Ureter (tissue), 1 donor: ENCODE measurements at places on chromosomes 11 and 22. TPM values are rescaled to one million over a fixed set of nuclear protein-coding genes. Genes with fewer than 3 reads are reported as not detected.

The ARHGEF17 gene
- total RNA-seq: 71.5 TPM

The TMEM45B gene
- 94.3 TPM for total RNA-seq

The OLFML1 gene
- total RNA-seq: 13.6 TPM

The MS4A12 gene
- not detected for total RNA-seq

The CD3G gene
- 2.1 TPM for total RNA-seq

The GRAP2 gene
- total RNA-seq: 7.9 TPM

The PGA4 gene
- not detected for total RNA-seq

The KLHDC7B gene
- total RNA-seq: 1.2 TPM

The CDK2AP2 gene
- 40.5 TPM for total RNA-seq

The MAPK8IP2 gene
- 0.83 TPM for total RNA-seq

The MMP27 gene
- total RNA-seq: not detected

The OR2D2 gene
- total RNA-seq: 1.0 TPM

The LRRC74B gene
- total RNA-seq: not detected

The HSPA8 gene
- 1,206 TPM for total RNA-seq

The OR6A2 gene
- total RNA-seq: 0.68 TPM

The GGT5 gene
- total RNA-seq: 58.2 TPM

The LIPT2 gene
- total RNA-seq: 7.4 TPM

The H19 gene
- total RNA-seq: 130 TPM

The OR5M10 gene
- not detected for total RNA-seq

The BEST1 gene
- total RNA-seq: 9.4 TPM

The NOL12 gene
- total RNA-seq: 36.8 TPM

The OR51B5 gene
- total RNA-seq: 0.99 TPM

The USP2 gene
- total RNA-seq: 4.8 TPM

The INS gene
- not detected for total RNA-seq

The MMP12 gene
- not detected for total RNA-seq

The ZDHHC13 gene
- total RNA-seq: 44.1 TPM

The IGF2 gene
- 61.1 TPM for total RNA-seq

The APOA5 gene
- not detected for total RNA-seq

The CSF2RB gene
- total RNA-seq: 8.6 TPM

The OR2AT4 gene
- total RNA-seq: not detected

The TRPM5 gene
- total RNA-seq: 0.60 TPM

The PNPLA2 gene
- 118 TPM for total RNA-seq

The MPST gene
- 42.7 TPM for total RNA-seq

The SLC22A12 gene
- not detected for total RNA-seq

The HPS4 gene
- 49.8 TPM for total RNA-seq

The RASSF10 gene
- total RNA-seq: 3.7 TPM

The SAA2 gene
- total RNA-seq: 6.7 TPM

The SLC25A45 gene
- total RNA-seq: 9.4 TPM

The TRIM51 gene
- total RNA-seq: not detected

The KCTD14 gene
- 7.6 TPM for total RNA-seq

The ESAM gene
- 34.4 TPM for total RNA-seq

The PRG3 gene
- total RNA-seq: not detected

The OTOG gene
- total RNA-seq: 0.31 TPM

The PHOX2A gene
- total RNA-seq: not detected

The ABCG4 gene
- total RNA-seq: 0.42 TPM

The CAPN5 gene
- 143 TPM for total RNA-seq

The BBOX1 gene
- total RNA-seq: 0.73 TPM

The SLC37A2 gene
- total RNA-seq: 46.5 TPM

The KRTAP5-9 gene
- 10.3 TPM for total RNA-seq

The HPX gene
- total RNA-seq: 1.2 TPM

The OR5A1 gene
- total RNA-seq: not detected

The POU2AF2 gene
- 1.2 TPM for total RNA-seq

The PRR33 gene
- total RNA-seq: not detected

The APOBEC3H gene
- 1.0 TPM for total RNA-seq
